ENCODE measurements at places on chromosomes 1 and 21.
A peak's percentile ranks its signal among the peaks of the same experiment; 100 is the strongest.

DNA sequence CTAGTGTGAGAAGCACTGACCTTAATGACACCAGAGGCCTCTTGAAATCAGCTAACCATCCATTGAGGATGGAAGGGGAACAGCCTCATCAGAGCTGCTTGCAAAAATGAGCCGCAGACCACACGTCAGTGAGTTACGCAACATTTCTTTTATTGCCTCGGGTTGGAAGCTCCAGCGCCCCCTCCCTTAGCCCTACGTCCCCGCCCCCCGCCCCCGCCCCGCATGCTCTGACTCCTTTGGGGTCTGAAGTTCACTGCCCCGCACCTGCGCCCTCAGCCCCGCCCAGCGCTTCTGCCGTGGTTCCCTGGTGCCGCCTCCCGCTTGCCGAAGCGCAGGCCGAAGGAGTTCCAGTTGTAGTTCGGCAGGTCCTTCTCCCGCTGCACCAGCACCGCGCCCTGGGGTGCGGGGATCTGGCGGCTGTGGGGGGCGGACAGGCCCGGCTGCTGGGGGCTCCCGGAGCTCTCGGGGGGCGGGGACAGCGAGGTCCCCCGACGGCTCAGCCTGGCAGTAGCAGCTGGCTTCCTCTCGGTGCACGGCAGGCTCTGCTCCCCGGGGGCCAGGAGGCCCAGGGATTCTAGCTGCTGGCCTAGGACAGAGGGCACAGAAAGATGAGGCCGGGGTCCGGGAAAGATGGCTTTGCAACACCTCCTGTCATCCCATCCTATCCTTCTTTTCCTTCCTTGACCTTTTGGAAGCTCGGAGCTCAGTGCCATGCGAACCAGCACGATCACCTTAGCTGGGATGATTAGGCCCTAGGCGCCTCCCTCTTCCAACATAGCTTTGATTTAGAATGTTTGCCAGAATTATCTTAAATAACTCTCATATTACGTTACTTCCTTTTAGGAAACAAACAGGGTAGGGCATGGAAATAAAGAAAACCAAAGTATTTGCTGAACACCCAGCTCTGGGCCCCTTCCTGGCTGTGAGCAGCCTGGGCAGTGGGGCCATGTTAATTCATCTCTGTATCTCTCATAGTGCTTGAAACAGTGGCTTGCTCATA, 5.8 kb downstream of the KISS1 start:
- DNase-seq = no peak

- DNase-seq = no peak
Measured at GRCh38 chr1:100903777-100904176, 7.9 kb downstream of the SLC30A7 start.

DNA sequence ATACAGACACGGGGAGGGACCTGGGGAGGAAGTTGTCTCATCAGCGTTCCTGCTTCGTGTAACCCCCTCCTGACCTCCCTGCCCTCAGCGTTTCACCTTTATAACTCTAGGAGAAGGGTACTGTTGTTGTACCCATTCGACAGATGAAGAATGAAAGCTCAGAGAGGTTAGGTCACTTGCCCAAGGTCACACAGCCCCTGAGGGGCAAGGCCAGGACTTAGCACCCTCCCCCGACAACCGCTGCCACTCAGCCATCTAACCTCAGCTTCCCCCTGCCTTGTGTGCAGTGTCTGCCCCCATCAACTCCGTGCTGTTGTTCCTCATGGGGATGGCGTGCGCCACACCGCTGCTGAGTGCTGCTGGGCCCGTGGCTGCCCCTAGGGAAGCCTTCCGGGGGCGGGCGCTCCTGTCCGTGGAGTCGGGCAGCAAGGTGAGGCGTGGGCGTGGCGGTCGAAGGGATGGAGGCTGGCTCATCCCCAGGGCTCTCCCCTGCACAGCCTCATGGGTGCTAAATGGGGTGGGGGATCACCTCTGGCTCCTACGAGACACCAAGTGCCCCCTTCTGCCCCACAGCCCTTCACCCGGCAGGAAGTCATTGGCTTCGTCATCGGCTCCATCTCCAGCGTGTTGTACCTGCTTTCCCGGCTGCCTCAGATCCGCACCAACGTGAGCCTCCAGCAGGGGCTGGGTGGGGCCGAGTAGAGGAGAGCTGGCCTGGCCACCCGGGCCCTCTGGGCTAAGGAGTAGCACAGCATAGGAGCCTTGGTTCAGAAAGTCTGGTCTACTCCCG, 14.0 kb downstream of the SLC66A1 start:
- DNase-seq = no peak

- DNase-seq = no peak
Measured at GRCh38 chr1:162782671-162783070, 7.8 kb upstream of the HSD17B7 start.

GRCh38 chr1:63698001-63698838, 75.6 kb upstream of the ROR1 start:
- DNase-seq = peak; percentile 59

GRCh38 chr21:44354001-44354405, 582 bp downstream of the TRPM2 start:
- DNase-seq = no peak

DNA sequence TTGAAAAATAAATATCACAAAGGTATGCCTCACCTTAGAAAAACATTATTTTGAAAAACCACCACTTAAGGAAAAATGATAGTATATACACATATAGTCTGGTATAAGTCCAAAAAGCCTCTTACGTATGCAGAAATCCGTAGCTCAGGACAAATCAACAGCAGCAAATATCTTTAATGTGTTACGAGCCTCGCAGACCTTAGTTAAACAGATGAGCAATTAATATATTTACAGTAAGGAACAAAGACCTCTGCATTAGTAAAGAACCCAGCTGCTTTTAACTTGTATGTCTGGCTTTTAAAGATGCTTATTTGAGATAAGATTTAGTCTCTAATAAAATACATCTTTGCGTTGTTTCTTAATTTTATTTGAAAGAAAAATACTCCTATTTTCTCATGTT, 79.9 kb upstream of the CHRM3 start:
- DNase-seq = no peak

GRCh38 chr1:169925505-169926482, 32.1 kb upstream of the SCYL3 start:
- no peak for DNase-seq

GRCh38 chr1:221736714-221737113, 5.2 kb downstream of the DUSP10 start:
- DNase-seq = no peak

DNA sequence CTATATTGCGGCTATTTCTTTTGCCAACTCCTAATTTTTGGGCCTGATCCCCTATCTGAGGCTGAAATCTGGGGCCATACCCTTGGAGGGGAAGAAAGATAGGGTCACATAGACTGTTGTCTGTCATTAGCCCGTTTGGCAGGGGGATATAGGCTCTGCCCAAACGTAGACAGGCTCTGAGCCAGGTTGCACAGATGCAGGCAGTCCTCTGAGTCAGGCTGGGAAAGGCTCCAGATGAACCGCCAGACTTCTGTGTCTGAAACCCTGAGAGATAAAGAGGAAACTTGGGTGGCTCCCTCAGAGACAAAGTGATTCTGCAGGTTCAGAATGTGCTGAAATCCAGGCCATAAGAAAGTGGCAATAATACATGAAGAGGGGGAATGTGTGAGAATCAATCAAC, 4.0 kb upstream of the CAP1 start:
- no peak for DNase-seq

GRCh38 chr1:193417945-193418744, 231.7 kb upstream of the B3GALT2 start:
- DNase-seq = no peak

DNA sequence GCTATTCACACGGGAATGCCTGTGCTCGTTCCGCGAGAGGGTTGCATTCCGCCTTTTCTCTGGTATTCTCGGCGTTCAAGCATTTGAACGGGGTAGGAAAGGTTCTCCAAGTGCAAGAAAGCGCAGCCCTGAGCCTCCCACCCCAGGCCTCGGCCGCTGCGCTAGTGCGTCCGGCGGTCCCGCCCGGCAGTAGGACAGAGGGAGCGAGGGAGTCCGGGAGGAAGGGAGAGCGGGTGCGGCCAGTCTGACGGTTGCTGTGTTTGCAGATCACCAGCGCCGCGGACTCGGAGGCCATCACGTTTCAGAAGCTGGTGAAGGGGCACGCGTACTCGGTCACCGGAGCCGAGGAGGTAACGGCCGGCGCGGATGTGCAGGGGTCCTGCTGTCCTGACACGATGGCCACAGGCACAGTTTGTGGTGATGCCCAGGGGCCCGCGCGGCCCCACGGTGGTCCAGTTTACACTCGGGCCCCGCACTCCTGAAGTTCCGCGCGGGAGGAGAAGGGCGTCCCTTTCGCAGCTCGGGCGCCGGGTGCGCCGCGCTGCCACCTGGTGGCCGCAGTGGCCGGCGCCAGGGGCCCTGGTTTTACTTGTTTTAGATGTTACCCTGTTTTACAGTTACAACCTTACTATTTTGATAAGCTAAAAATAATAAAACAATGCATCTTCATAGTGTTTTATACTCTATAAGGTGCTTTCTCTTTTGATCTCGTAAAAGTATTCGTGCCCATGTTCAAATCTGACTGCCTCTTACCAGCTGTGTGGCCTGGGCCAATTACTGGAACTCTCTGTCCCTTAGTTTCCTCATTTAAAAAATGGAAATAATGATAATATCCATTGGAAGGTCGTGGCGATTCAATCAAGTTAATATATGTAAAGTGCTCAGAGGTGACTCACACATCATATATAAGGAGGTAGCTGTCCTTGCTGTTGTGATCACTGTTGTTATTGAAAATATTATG, 36.7 kb downstream of the CAPN2 start:
- DNase-seq = peak; percentile 74

All from nucleus accumbens (tissue), 56 donors.